Left kidney (tissue), 8 donors: ENCODE measurements at places on chromosomes 2 and 18. TPM values are rescaled to one million over a fixed set of nuclear protein-coding genes. Genes with fewer than 3 reads are reported as not detected.

Gene TUBA3E
- polyA plus RNA-seq, result 0.18 TPM

Gene TMEM17
- 6.8 TPM for polyA plus RNA-seq

Gene PGAP1
- 36.9 TPM for polyA plus RNA-seq

Gene MC2R
- not detected for polyA plus RNA-seq

Gene HOXD9
- polyA plus RNA-seq, result 84.0 TPM

Gene GLI2
- 10.8 TPM for polyA plus RNA-seq

Gene CDH2
- 109 TPM for polyA plus RNA-seq

Gene MERTK
- 22.9 TPM for polyA plus RNA-seq

DNA sequence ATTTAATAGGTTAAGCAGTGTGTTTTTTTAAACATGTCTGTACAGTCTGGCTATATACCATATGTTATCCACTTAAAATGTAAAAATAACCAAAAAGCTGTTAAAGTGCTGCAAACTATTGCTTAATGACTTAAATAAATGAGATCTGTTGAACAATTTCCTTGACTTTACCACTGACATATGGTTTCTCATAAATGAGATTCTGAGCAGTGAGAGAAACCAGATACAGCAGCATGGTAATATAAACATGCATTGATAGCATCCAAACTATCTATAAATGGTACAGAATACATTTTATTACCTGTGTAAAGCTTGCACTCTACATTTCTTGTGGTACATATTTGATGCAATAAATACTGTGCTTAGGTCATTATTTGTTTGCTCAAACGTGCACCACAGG, 36.3 kb upstream of the TTC21B start:
- no peak for DNase-seq

DNA sequence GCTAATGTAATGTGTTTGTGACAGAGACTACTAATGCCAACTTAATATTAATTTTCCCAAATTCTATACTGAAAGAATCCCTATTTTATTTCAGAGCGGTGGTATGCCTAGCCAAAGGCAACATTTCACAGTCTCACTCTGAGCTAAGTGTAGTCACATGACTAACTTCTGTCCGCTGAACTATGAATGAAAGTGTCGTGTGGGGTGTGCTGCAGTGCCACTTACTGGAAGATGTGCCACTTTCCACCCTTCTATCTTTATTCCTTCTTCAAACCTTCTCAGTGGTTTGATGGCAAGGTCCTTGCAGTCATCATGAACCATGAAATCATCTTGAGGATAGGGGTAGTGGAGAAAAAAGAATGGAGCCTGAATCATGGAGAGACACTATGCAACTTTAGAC, 47.3 kb upstream of the C1D start:
- no peak for DNase-seq

DNA sequence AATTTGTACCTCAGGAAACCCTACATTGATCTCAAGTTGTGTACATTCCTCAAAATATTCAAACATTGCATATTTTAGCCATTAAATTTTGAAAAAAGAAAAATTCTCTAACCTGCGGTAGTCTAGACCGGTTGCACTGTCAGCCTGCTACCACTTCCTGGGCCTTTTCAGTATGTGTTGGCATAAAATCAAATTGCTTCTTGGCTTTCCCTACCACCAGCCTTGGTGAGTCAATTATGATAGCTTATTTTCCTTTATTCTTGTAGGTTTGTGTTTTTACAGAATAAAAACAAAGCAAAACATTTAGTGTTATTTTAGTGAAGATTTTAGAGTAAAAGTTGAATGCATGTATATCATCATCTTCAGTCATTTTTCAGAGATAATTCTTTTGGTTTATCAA, 61.2 kb downstream of the FAM171B start:
- DNase-seq, result no peak

DNA sequence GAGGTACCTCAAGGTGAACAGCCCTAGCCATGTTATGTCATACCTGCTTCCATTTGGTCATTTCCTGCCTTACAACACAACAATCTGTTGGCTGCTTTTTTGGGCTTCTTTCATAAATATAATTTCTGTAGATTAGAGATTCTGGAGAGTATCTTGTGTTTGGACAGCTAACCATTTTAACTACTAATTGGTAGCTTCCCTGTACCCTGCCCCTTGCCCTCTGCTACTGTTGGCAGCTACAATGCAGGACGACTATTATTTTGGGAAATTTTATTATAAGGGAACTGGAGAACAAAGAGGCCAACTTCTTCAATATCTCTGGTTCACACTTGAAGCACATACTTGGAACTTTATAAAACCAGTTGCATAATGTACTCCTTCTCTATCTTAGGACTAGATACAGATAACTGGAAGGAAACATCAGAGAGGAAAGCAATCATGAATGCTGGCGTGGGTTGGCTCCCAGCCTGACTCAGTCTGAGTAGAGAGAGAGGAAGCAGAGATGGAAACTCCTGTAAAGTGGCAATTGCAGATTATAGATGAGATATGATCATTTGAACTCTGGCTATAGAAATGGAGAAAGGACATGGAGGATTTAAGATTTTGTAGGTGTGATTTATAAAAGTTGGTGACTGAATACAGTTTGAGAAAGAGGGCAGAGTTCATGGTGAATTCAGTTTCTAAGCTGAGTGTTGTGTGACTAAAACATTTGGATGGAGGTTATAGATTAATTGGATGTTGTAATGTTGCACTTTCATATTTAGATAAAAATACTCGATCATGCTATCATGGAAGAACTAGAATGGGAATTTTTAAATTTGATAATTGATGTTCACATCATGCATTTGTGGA, 74.5 kb downstream of the MDH1 start:
- no peak for DNase-seq

- no peak for DNase-seq
Observed at GRCh38 chr2:77228391-77228790, 293.8 kb downstream of the LRRTM4 start.

- no peak for DNase-seq
Observed at GRCh38 chr2:94999431-94999883, 26.1 kb upstream of the MAL start.

- peak; percentile 33 for DNase-seq
Observed at GRCh38 chr18:51278045-51278649, 80.7 kb upstream of the MEX3C start.

DNA sequence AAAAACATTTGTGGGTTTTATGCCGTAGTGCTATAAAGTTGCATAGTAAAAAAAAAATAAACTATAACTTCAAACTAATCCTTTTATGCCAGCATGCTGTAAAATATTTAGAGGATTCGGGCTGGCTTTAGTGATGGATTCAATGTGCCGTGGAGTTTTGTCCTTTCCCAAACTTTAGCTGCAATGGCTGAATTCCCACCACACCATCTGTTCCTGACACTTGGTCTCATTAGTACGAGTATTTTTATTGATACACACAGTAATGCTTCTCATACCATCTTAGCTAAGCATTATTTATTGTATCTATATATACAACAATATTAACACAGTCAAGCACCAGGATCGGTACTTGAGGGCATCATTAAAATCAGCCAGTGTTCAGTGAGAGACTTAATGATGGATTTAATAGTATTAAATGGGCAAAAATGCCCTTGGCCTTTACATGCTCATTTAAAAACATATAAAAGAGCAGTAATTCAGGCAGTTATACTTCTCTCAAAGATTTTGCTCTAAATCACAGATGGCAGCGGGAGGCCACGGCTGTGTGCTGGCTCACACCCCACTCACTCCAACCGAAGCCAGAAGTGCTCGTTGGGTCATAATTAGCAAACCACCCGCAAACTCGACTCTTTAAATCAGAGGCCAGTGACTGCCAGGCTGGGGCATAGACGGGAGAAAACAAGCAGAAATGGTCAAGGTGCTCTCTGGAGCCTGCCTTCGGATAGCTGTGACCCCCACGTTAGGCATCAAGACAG, 297.0 kb upstream of the REV1 start:
- no peak for DNase-seq

- no peak for DNase-seq
Observed at GRCh38 chr2:20512061-20512605, 65.3 kb downstream of the RHOB start.

GRCh38 chr2:143964891-143965290, 555.0 kb downstream of the ZEB2 start:
- DNase-seq, result no peak

DNA sequence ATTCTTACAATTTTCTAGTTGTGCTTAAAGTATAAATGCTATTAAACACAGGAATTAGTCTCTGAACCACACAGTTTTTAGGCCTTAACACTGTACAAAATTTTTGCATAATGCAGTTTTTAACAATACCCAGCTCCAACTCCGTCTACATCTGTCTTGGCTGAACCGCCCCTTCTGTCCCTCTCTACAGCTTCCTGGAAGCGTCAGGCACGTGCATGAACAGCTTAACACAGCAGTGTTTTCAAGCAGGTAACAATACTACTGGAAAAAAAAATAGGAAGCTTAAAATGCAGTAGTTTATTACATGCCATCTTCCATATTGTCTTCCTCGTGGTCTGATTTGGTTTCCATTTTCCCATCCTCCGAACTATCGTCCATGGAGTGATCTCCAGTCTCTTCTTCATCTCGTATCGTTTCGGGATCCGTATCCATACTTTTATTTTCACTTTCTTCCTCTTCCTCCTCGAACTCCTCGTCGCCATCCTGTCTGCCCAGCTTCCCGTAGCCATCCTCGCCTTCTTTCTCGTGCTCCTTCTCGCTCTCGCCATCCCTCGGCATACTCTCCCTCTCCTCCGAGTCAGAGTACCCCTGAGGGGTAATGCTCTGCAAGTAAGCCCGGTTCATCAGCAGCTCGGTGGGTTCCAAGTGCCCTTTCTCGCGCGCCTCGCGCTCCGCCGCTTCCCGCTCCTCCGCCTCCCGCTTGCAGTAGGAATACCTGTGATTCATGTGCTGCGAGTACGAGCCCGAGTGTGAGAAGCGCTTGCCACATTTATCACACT, 130.6 kb downstream of the ZEB2 start:
- DNase-seq, result no peak

- DNase-seq, result no peak
Observed at GRCh38 chr2:180227461-180227860, 220.4 kb upstream of the CWC22 start.

DNA sequence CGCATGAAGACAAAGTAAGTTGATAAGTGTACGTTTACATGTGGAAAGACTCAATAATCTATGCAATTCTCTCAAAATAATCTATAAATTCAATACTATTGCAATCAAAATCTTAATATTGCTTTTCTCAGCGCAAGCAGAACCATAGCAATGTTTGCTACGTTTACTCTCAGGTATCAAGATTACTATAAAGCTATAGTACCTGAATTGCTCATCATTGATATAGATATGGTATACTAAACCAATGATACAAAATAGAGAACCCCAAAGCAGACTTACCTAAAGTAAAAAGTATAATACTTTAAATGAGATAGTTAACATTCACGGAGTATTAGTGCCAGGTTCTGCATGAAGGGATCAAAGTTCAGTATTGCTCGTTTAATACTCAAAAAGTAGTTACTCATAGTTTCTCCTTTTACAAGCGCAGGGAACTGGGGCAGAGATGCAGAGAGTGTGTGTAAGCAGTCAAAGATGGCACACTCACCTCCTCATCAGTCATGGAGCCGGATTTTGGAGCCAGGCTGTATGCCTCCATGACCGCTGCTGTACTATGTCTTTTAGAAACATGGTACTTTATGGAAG, 391.0 kb upstream of the ID2 start:
- no peak for DNase-seq

DNA sequence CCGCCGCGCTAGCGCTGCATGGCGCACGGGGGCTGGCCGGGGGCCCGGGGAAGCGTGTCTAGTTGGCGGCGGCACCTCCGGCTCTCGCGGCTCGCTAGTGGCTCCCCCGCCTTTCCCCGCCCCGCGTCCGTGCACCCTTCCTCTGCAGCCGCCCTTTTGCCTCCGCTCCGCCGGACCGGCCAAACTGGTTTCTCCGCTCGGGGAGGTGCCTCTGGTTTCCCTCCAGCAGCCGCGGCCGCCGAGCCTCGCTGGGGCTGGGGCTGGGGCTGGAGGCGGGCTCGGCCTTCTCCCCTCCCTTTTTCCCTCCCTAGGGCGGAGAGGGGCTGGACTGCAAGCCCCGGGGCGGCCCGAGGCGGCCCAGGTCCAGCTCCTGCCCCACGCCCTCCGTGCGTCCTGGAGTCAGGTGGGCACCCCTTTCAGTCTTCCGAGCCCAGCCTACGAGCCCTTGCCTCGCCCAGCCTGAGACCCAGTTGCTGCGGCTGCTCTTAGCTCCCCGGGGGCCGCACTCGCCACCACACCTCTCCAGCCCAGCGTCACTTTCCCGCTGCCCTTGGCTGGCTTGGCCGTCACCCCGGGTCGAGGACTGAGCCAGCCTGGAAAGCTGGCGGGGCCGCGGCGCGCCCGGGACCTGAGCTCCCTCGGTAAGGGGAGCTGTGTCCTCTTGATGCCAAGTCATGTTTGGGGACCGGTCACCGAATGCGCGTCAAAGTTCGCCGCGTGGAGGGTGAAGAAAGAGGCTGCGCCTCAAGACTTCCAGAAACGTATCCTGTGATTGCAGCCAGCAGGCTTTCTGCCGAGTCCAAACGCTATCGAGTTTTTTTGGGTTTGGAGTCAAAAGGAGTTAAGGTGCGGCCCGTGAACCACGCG, at the start of gene ATP8B1:
Gene ATP8B1, minus strand, starts transcription at position 213 of the 867 bp plus-strand sequence. CDS start 71,508 bp downstream, outside the sequence.
- peak; percentile 73 for DNase-seq
